CD4-positive, alpha-beta T cell treated with Interleukin-6 at 100 ng/mL for 8 hours (primary cell): ENCODE measurements at places on chromosomes 1 and 21.

DNA sequence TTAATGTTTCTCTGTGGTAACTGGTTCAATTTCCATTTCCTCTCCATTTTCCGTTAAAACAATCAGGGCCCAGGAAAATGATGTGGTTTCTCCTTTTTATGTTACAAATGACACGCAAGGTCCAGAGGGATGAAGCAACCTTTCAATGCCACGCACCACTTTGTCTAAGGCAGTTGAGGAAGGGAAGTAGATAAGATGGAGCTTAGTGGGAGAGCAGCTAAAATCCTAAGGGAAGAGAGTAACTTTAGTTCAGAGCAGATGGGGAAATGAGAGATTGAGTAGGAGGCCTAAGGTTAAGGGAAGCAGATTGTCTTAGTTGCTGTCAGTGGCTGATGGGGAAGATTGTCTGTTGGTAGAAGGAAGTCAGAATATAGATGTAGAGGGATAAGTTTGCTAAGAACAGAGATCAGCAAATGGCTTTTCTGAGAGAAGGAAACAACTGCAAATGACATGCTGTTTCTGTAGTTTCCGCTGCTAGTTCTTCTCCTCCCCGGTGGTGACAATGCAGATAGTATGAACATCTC lies 660 bp downstream of the CD1C start:
- DNase-seq: no peak

GRCh38 chr1:203888807-203889251 lies 27.4 kb downstream of the SNRPE start:
- no peak for DNase-seq

DNA sequence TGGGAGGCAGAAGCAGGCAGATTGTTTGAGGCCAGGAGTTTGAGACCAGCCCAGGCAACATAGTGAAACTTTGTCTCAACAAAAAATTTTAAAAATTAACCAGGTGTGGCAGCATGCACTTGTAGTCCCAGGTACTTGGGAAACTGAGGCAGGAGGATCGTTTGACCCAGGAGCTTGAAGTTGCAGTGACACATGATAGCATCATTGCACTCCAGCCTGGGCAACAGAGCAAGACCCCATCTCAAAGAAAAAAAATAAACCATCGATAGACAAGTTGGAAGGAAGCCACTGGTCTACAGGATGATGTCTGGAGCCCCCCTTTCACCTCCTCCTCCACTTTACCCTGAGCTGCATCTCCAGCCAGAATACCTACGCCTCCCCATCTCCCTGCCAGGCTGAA lies 16.5 kb downstream of the S100A6 start:
- DNase-seq: no peak

GRCh38 chr1:95326023-95326422 lies 92.0 kb downstream of the RWDD3 start:
- no peak for DNase-seq

- DNase-seq: peak; percentile 44
These were observed 113.1 kb downstream of the SLC45A1 start for GRCh38 chr1:8431019-8431418.

DNA sequence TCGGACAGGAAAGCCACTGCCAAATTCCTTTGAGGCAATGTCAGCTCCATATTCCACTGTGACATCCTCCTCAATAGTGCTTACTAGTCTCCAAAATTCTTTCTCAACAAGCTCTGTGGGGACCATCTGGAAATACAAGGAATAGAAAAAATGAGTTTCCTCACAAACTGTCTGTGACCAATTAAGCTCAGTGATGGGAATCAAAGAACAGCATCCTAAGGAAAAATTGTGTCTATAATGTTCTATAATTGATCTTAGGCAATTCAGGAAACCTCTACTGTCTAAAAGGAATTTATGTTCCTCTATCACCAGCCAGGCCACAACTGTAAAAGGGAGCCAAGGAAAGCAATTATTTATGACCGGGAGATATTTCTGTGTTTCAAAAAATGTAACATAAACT lies 46.1 kb upstream of the SYT2 start:
- DNase-seq: no peak

GRCh38 chr1:220880726-220881506 lies 1.7 kb downstream of the HLX start:
- no peak for DNase-seq

GRCh38 chr21:41561701-41562100 lies 53.7 kb upstream of the TMPRSS2 start:
- no peak for DNase-seq

- DNase-seq: no peak
These were observed 277.1 kb downstream of the AJAP1 start for GRCh38 chr1:4931486-4931885.

DNA sequence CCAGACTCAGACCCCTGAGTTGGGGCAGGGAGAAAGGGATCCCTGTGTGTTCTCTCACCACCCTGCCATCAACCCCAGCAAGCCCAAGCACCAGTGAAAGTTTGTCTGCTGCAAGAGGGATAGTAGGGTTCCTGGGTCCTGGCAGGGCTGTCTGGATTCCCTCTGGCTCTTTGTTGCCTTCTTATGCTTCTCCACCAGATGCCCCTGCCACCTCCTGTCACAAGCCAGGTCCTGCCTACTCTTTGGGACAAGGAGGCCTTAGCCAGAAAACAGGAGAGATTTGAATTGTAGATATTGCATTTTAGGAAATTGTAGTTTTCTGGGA lies 21.7 kb downstream of the UBE2T start:
- DNase-seq: no peak

DNA sequence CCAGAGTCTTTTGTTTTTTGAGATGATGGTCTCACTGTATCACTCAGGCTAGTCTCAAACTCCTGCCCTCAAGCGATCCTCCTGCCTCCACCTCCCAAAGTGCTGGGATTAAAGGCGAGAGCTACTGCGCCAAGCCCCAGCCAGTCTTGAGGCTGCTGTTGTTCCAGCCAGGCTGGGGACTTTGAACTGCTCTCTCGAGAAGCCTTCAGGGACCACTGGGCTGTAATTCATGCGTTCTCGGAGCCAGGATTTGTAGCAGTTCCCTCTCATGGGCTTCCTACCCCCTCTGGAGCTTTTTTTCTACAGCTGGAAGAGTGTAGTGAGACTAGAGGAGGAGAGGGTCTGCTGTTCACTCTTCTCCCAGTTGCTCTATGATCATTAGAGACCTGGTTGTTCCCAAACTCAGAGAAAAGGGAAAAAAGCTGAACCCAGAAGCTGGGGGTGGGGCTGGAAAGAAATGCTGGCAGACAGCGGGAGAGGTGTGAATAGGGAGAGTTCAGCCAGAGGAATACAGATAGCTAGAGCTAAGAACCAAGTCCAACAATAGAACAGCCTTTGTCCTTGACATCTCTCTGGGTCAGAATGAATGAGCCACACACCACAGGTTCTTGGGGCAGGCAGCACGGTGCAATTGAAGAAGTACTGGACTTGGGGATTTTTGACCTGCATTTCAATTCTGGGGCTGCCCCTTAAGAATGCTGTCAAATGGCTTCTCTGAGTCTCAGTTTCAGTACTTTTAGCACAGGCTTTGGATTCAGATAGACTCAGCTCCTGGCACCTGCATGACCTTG lies 13.2 kb upstream of the SLC41A1 start:
- DNase-seq: no peak

DNA sequence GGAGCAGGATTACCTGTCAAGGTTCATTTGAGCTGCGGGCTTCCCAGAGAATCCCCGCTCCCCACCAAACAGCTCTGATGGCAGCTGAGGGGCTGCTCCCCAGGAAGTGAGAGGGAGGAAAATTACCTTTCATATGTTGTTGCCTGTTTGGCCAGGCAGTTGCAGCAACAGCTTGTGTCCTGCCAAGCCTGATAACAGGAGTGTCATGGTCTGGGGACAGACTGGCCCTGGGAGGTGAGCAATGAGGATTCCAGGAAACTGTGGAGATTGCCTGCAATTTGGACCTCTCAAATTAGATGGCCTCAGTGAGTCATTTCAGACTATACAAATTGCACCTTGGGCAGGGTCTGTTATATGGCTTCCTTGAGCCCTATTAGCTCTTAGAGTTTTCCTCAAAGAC lies 189.3 kb downstream of the PTPRU start:
- no peak for DNase-seq

DNA sequence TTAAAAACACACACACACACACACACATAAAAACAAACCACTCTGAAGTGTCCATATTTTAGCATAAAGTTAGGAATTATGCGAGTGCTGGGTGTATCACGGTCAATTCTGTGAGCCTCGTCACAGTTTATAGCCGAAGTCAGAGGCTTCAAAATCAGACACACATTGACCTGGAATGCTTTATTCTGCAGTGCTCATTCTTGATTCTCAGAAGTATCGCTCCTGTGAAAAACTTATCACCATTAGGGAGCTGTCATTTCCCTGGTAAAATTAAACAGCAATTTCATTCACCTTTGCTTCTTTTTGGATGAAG lies 8.7 kb upstream of the IRF2BP2 start:
- no peak for DNase-seq

DNA sequence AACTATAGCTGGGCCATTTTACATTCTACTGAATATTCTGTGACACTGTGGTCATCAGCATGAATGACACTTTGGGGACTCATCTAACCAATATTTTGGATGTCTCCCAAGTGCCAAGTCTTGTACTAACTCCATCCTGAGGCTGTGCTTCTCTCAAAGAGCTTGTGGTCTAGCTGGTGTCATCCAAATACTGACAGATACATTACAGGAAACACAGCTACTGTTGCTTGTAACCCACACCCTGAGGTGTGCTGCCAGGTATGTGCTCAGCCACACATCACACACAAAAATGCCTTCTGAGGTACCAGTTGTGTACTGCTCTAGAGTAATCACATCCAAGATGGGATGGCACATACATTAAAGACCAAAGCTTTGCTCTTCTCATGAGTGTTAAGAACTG lies 81.6 kb downstream of the ST6GALNAC5 start:
- DNase-seq: no peak

GRCh38 chr21:45994086-45994661 lies 12.6 kb downstream of the COL6A1 start:
- no peak for DNase-seq

- DNase-seq: peak; percentile 17
These were observed 19.1 kb downstream of the OPTC start for GRCh38 chr1:203512848-203513584.

- DNase-seq: no peak
These were observed 91.5 kb downstream of the SIPA1L2 start for GRCh38 chr1:232538224-232538942.

DNA sequence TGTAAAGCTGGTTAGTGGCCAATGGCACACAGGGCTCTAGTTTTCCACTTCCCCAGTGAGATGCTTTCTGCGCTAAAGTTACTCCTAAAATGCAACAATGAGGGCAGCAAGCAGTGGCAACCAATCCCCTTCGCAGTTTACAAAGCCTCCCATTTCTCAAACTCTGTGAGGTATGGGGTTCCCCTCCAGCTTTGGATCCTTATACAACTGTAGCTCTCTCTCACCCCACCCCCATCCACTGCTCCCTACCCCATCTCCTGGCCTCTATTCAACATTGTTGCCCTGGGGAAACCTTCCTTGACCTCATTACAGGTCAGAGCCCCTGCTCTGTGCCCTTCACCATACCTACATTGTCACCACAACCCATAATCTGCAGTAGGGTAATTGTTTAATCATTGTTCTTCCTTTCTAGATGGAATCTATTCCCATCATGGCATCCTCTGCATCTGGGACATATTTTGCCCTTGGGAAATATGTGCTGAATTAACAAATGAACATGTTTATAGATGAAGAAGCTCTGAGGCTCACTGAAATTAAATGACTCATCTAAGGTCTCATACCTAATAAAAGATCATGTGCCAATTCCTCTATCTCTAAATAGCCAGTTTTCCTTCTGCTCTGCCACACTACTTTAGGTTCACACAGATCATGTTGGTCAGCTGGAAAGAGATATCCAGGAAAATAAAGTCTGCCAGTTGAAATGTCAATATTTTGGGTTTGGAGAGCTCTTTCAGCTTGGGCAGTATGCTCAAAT lies 12.6 kb downstream of the KIAA0040 start:
- DNase-seq: no peak

- no peak for DNase-seq
These were observed 387.2 kb downstream of the NCAM2 start for GRCh38 chr21:21385404-21385803.

DNA sequence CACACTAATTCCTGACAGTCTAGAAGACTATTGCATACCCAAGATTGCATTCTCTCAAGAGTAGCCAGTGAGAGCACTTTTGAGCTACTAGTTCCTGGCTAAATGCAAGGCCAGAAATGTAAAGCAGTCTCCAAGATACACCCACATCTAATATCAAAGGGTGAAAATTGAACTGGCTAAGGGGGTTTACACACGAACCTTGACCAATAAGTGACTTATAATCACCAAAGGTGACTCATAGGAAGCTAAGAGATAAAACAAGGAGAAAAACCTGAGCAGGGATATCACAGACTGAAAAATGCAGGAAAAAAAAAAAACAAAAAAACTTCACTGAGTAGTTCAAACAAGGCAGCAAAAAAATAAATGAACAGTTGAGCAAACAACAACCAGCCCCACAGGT lies 172.2 kb upstream of the RRP15 start:
- DNase-seq: no peak

DNA sequence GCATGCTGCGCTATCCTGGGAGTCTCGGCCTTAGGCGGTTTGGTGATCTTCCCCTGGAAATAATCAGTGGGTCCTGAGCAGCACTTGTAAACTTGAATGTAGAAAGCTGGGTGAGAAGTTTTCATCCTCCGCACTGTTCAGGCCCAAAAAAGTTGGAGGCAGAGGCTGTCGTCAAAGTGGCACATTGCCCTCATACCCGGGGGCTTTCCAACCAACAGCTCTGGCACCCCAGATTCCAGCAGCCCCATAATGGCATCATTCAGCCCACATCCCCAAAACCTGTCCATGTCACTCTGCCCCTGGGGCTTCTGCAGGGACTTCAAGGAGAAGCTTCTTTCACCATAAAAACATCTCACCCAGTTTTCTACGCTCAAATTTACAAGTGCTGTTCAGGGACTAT lies 59.3 kb downstream of the TOR1AIP2 start:
- no peak for DNase-seq

DNA sequence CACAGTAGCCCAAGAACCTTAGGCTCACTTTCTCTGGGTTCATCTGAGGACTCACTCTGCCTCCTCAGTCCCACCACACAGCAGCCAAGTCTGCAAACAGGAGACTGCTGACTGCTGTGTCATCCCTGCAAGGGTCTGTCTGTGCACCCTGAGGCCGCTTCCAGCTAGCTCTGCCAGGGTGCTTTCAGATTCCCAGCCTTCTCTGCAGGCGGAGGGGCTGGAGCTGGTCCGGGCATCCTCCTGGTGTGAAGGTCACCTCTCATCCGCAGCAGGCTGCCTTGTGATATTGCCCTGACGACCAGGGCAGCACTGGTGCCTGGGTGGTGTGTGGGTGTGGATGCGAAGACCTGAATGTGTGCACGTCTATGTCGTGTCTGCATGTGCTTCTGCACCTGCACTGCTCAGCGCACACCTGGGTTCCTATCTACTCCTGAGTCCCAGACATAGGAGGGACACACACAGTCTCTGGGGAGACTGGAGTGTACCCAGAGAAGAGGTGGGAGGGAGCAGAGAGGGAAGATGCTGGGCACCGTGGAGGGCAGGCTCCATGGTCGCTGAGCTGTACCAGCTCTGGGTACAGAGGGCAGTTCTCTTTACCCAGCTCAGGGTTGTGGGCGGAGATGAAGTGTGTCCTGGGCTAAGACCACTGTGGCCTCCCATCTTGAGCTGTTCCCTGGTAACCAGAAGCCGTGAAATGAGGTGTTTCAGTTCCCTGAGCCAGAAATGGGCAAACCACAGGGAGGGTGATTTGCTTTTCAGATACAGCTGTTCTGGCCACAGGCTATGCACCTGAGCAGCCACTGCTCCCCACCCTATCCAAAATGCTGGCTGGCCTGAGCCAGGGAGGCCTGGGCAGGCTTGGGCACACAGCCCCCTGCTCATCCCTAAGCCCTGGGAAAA lies 160.9 kb upstream of the CSF3R start:
- DNase-seq: no peak

- DNase-seq: peak; percentile 13
These were observed 2.6 kb downstream of the IRF2BP2 start for GRCh38 chr1:234607109-234608024.

GRCh38 chr1:113266788-113267187 lies 123.5 kb upstream of the MAGI3 start:
- DNase-seq: no peak
